Right atrium auricular region (tissue), 2 donors: ENCODE measurements at places on chromosomes 4 and X.

- H3K4me1 ChIP-seq: no peaks in the 10 kb centered on the region
- no peak for DNase-seq
- H3K27me3 ChIP-seq: no peaks in the 10 kb centered on the region
- H3K4me3 ChIP-seq: no peak overlapping the region
Measured at GRCh38 chrX:37825215-37825842, 22.0 kb downstream of the DYNLT3 start.

DNA sequence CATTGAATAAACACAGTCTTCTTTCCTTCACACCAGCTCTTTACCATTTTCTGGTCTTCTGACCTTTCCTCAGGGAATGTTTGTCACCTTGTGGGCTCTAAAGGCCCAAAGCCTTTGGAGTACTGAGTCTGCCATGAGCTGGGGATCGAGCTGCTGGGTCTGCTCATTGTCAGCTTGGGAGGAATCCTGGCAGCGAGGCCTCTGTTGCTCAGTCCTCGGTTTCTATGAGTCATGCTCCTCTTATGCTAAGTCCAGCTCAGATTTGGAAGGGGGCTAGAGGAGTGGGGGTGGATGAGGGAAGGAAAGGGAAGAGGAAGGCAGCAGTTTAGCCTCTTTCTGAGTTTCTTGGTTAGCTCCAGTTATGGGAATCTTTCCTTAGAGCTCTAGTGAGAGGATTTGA is 31.1 kb downstream of the NHSL2 start:
- no peak for DNase-seq
- peak overlapping the region; percentile 26 for H3K27ac ChIP-seq
- H3K36me3 ChIP-seq: no peaks in the 10 kb centered on the region

DNA sequence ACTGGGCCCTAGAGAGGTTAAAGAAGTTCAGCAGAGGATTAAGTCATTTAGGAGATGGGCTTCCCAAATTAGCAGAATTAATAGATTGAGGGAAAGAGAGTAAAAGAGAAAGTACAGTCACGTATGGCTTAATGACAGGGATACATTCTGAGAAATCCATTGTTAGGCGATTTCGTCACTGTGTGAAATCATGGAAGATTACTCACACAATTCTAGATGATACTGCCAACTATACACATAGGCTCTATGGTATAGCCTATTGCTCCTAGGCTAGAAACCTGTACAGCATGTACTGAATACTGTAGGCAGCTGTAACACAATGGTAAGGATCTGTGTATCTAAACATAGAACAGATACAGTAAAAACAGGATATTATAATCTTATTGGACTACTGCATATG is 180.6 kb downstream of the RNF150 start:
- H3K27me3 ChIP-seq: no peaks in the 10 kb centered on the region
- no peak overlapping the region for H3K4me3 ChIP-seq
- H3K36me3 ChIP-seq: no peaks in the 10 kb centered on the region
- DNase-seq: no peak

DNA sequence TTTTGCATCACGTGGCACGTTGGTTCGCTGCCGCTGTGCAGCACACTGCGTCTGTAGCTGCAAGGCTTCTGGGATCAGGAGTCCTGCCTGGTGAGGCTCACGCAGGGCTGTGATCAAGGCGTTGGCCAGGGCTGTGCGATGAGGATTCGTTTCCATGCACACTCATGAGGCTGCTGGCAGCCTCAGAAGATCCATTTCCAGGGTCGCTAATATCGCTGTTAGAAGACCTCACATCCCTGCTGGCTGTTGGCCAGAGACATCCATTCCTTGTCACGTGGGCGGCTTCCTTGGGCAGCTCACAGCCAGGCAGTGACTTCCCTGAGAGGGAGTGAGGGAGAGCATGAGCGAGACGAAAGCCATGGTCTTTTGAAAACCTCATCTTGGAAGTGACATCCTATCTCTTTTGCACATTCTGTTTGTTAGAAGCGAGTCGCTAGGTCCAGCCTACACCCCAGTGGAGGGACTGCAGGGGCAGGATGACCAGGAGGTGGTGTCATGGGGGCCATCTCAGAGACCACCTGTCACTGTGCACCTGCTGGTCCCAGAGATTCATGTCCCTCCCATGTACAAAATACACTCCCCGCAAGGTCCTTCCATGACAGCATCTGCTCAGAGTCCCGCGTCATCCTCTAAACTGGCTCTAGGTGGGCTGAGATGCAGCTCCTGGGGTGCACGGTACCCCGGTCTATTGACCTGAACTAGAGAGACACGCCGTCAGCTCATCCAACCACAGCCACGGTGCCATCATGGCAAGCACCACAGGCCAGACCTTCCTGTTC is 12.2 kb downstream of the RGS12 start:
- no peaks in the 10 kb centered on the region for H3K36me3 ChIP-seq
- H3K4me1 ChIP-seq: no peaks in the 10 kb centered on the region
- no peaks in the 10 kb centered on the region for H3K27me3 ChIP-seq
- no peak overlapping the region for H3K4me3 ChIP-seq
- no peak overlapping the region for H3K27ac ChIP-seq

DNA sequence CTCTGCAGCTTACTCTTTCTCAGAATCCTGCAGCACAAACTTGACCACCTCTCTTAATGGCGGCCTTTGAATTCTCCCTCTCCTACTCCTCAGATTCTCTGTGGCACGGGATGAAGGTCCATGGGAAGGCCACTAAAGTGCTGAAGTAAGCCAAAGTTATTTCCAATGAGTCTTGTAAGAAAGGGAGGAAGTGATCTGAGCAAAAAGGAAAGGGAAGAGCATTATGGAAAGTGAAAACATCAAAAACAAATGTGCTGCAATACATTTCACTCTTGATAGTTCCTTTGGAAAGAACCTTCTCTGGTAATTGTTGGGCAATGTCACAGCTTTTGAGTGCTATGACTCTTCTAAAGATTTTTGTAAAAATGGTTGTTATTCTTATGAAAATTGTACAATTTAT is 54.3 kb upstream of the CAMK2D start:
- DNase-seq: no peak
- no peaks in the 10 kb centered on the region for H3K27me3 ChIP-seq
- H3K4me1 ChIP-seq: peaks cover 5% of the 10 kb centered on the region

DNA sequence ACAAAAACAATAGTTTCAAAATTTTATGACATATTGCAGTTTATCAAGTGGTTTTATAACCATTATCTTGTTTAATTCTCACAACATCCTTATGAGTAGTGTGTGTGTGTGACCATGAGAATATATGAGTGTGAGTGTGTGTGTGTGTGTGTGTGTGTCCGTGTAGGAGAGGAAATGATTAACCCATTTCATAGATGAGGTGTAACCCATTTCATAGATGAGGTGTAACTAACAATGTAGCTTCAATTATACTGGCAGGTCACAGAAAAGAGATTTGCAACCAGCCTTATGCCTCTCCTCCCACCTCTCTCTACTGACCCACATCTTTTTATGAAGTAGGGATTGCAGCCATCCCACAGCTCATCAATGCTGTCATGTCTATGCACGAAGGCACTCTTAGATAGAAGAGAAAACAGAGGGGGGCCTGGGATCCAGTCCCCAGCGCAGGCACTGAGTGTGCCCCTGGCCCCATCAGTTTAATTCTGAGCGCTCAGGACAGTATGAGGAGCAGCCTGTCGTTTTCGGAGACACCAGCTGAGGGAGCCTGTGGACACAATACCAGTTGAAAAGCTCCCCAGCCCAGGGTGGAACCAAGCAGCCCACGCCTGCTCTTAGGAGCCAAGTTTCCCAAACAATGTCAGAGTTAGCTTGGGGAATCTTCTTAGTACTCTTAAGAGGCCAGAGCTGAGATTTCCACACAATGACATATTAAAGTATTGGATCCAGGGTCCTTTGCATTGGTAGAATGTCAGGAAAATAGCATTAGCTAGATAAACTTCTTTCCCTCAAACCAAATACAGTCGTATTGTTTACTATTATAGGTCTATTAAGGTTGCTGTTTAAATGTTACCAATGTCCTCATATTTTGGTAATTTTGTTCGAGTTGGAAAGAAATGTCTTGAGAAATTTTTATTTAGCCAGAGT is 88.6 kb downstream of the PALLD start:
- no peaks in the 10 kb centered on the region for H3K36me3 ChIP-seq
- H3K27ac ChIP-seq: peak overlapping the region; percentile 23
- H3K4me1 ChIP-seq: no peaks in the 10 kb centered on the region

DNA sequence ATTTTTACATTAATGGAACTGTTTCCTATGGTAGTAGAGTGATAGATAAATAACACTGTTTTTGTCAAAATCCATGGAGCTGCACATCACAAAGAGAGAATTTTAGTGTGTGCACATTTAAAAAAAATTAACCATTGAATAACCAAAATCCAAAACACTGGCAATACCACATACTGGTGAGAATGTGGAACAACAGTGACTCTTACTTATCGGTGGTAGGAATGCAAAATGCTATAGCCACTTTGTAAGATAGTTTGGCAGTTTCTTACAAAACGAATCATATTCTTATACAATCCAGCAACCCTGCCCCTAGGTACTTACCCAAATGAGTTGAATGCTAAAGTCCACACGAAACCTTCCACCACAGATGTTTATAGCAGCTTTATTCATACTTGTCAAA is 229.6 kb upstream of the GPR101 start:
- H3K36me3 ChIP-seq: no peaks in the 10 kb centered on the region
- H3K27ac ChIP-seq: no peak overlapping the region
- no peaks in the 10 kb centered on the region for H3K4me1 ChIP-seq
- DNase-seq: no peak
- no peaks in the 10 kb centered on the region for H3K27me3 ChIP-seq

- H3K27me3 ChIP-seq: no peaks in the 10 kb centered on the region
- no peak for DNase-seq
- H3K4me1 ChIP-seq: no peaks in the 10 kb centered on the region
- H3K4me3 ChIP-seq: no peak overlapping the region
Measured at GRCh38 chr4:164701665-164702064, 52.3 kb upstream of the SMIM31 start.

DNA sequence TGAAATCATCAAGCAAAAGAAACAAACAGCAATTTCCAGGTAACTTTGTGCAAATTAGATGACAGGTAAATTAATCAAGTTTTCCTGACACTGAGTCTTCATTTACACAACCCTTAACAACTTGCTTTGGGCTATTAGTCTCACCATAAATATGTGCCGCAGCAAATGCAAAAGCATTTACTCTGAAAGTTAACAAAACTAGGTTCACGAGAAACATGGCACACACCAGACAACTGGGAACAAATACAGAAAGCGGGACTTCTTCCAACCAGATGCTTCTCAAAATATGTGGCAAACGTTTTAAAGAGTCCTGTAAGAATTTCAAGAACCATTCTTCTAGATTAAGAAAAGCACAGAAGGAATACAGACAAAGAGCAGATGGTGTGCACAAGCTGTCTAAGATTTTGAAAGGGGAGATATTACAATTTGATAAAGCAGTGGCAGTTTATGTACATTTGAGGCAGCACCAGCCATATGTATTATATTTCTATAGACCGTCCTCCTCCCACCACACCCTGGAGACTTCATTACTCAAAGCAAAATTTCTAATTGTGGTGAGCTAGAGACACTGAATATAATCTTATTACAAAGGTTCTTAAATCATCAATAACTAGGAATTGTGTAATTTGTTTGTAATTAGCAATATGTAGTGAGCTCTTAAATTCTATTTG is 192.5 kb upstream of the ADAMTS3 start:
- H3K36me3 ChIP-seq: no peaks in the 10 kb centered on the region
- no peak overlapping the region for H3K27ac ChIP-seq
- no peaks in the 10 kb centered on the region for H3K27me3 ChIP-seq
- H3K4me1 ChIP-seq: no peaks in the 10 kb centered on the region
- no peak for DNase-seq
- H3K4me3 ChIP-seq: no peak overlapping the region

DNA sequence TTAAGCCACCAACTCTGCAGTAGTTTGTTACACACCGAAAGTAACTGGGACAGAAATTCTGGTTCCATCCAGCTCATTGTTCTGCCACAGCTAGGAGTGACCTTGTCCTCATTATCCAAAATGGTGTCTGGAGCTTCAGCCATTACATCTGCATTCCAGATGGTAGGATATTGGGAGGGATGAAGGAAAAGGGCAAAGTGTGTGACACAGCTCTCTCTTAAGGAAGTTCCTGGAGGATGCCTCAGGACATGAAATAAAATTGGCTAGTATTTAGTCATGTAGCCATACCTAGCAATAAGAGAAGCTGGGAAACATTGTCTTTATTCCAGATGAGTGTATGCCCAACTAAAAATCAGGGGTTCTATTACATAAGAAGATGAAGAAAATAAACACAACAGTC is 262.0 kb downstream of the BCOR start:
- no peak overlapping the region for H3K27ac ChIP-seq
- no peaks in the 10 kb centered on the region for H3K4me1 ChIP-seq
- no peak for DNase-seq
- H3K27me3 ChIP-seq: no peaks in the 10 kb centered on the region
- no peak overlapping the region for H3K4me3 ChIP-seq

GRCh38 chrX:150362599-150363481 is at the start of gene MAMLD1:
MAMLD1 (plus strand) TSS chrX:150363317; CDS start chrX:150445517, 82,200 bp downstream.
- no peaks in the 10 kb centered on the region for H3K36me3 ChIP-seq
- H3K4me3 ChIP-seq: peak within 1 kb of the TSS; percentile 49
- H3K4me1 ChIP-seq: no peaks in the 10 kb centered on the region

- H3K27ac ChIP-seq: no peak overlapping the region
- H3K4me3 ChIP-seq: no peak overlapping the region
- H3K27me3 ChIP-seq: no peaks in the 10 kb centered on the region
- no peaks in the 10 kb centered on the region for H3K4me1 ChIP-seq
Measured at GRCh38 chr4:64432674-64433073, 23.4 kb upstream of the TECRL start.

DNA sequence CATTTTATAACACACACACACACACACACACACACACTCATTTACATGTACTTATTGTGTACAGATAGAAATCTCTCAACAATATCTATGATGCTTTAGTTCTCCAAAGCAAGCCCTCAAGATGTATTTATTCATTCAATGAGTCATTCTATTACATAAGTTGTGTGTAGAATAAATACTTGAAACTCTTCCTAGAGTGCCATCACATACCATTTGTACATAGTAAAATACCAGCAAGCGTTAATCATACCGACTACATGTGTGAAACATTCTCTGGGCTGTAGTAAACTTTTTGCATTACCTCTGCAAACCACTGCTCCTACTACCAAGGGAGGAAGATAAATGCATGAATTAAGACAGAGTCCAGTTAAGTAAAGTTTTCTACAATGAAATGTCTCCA is 70.9 kb downstream of the EPHA5 start:
- H3K36me3 ChIP-seq: no peaks in the 10 kb centered on the region
- DNase-seq: no peak
- H3K27ac ChIP-seq: no peak overlapping the region

GRCh38 chrX:119273420-119274192 is 37.5 kb downstream of the PGRMC1 start:
- no peaks in the 10 kb centered on the region for H3K27me3 ChIP-seq
- peaks cover 3% of the 10 kb centered on the region for H3K4me1 ChIP-seq
- no peak overlapping the region for H3K27ac ChIP-seq
- H3K4me3 ChIP-seq: no peak overlapping the region
- no peak for DNase-seq
